ENCODE measurements at places on chromosomes 11 and 22.

- no peak for DNase-seq
Measured at GRCh38 chr11:83823461-83824025, 537.4 kb upstream of the CCDC90B start.

DNA sequence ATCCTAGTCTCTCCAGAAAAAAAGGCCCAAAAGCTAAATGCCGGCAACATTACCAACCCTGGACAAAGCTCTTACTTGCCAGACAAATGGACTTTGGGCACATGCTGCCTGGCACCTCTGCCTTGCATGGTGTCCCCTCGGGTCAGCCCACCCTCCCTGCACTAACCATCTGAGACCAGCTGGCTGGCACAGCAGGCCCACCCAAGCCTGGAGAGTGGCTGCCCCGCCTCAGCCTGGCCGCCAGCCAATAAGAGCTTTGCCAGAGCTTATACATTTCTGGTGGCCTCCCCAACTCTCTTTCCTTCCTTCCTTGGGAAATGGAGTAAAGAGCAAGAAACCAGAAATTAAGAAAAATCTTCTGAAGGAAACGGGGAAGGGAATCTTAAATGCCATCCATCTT, 24.5 kb downstream of the MCHR1 start:
- DNase-seq, result no peak

- DNase-seq, result no peak
Measured at GRCh38 chr11:74316772-74317505, 5.5 kb upstream of the P4HA3 start.

DNA sequence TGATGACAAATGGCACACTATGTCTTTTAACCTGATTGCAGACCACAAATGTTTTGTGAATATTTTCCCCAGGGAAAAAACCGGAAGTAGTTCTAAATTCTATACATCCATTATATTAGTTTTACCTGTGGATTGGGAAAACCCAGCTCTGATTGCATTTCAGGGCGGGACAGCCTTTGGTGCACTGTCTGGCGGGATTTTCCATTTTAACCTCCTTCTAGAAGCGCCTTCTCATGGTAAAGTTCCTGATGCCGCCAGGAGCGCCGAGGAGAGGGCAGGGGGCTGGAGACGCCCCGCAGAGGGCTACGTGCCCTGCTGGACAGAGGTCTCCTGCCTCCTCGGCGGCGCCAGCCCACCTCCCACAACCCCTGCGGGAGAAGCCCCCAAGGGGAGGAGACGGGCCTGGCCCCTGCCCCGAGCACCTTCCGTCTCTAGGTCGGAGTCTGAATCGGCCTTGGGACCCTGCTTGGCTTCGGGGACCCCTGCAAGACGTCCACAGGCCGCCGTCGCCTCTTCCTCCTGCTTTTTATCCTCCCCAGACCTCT, 1.2 kb upstream of the P2RX6 start:
- no peak for DNase-seq

GRCh38 chr11:17790453-17790852, 55.9 kb downstream of the KCNC1 start:
- no peak for DNase-seq

- no peak for DNase-seq
Measured at GRCh38 chr11:102580185-102580951, 44.8 kb downstream of the MMP20 start.

DNA sequence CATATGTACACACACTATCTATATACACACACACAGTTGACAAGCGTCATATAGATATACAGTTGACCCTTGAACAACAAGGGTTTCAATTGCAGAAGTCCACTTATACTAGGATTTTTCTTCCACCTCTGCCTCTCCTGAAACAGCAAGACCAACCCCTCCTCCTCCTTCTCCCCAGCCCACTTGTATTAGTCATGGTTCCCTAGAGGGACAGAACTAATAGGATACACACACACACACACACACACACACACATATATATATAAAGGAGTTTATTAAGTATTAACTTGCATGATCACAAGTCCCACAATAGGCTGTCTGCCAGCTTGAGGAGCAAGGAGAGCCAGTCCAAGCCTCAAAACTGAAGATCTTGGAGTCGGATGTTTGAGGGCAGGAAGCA, 92.9 kb downstream of the DHCR7 start:
- DNase-seq, result no peak

GRCh38 chr11:118892514-118892913, 8.8 kb downstream of the CXCR5 start:
- no peak for DNase-seq

GRCh38 chr22:30054067-30054763, 26.0 kb upstream of the HORMAD2 start:
- no peak for DNase-seq

DNA sequence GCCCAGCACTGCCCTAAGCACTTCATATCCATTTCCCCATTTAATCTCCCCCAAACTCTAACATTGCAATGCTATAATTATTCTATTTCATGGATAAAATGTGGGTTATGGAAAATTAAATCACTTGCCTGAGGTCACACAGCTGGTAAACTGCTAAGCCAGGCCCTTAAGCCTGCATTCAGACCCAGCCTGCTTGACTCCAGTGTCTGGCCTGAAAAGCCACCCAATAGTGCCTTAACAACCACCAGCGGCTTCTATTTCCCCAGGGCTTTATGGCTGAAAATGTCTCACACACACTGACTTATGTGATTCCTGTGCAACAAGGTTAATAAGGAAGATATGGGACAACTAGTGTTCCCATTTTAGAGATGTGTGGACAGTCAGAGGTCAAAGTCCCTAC, 178.5 kb upstream of the SNX19 start:
- DNase-seq, result no peak

GRCh38 chr11:111602865-111603610, 789 bp downstream of the SIK2 start:
- no peak for DNase-seq

DNA sequence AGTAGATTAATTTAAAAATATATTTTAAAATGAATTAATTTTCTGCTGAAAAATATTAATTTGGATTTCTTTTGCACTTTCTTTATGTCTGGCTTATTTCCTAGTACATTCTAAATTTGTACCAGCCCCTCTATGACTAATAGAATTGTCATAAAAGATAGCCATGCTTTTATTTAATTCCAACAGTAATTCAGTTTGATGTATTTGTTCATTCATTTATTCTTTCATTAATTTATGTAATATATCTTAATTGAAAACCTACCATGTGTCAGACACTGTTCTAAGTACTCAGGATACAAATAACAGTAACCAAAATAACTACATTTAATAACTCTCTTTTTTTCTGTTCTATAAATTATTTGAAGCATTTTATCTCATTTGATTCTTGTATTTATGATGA, 264.0 kb upstream of the CCDC179 start:
- no peak for DNase-seq

- no peak for DNase-seq
Measured at GRCh38 chr22:34973926-34974325, 92.0 kb upstream of the ISX start.

DNA sequence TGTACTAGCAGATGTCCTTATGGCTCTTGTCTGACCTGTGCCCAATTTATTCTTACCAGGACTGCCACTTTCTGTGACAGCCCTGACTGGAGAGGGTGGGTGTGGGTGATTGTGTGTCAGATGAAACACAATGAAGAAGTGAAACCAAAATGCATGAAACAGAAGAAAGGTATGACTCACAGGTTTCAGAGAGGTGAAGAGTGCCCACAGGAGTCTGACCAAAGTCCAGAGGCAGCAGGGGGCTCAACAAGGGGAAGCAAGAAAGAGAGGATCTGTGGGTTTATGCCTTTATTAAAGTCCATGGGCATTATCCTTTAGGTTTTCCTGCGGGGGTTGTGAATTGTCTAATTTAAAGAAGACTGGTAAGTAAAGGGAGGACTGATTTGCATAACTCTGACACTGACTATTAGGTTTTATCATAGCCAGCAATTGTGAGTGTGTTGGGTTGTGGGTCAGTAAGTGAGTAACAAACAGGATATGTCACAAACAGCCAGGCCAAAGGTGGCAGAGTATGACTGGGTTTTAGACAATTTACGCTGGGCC, 3.9 kb upstream of the OR4C6 start:
- DNase-seq, result no peak

DNA sequence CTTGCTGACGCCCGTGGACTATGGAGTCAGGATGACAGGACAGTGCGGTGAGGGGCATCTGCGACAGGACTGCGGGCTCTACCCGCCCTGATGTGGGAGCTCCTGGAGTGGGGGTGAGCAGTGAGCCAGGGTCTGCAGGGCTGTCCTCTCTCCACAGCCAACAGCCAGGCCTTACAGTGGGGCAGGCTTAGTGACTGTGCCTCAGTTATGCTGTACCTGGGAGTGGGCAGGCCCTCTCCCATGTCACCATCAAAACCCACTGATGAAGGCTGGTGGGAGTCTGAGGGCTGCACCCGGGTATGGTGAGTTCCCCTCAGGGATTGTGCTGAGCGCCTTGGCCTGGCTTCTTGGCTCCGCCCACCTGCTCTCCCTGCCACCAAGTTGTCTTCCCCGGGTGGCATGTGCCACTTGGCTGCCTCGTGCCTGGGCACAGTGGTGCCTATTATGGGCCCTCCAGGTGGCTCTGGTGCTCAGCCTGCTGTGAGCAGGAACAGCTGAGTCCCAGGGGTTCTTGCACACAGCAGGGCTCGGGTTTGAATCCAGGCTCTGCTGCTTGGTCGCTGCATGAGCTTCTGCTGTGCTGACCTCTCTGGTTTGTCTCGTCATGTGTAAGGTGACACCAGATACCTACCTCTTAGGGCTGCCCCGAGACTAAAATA, 4.1 kb upstream of the TRIOBP start:
- DNase-seq, result no peak

GRCh38 chr22:36162127-36163034, 1.8 kb upstream of the APOL3 start:
- DNase-seq, result no peak

DNA sequence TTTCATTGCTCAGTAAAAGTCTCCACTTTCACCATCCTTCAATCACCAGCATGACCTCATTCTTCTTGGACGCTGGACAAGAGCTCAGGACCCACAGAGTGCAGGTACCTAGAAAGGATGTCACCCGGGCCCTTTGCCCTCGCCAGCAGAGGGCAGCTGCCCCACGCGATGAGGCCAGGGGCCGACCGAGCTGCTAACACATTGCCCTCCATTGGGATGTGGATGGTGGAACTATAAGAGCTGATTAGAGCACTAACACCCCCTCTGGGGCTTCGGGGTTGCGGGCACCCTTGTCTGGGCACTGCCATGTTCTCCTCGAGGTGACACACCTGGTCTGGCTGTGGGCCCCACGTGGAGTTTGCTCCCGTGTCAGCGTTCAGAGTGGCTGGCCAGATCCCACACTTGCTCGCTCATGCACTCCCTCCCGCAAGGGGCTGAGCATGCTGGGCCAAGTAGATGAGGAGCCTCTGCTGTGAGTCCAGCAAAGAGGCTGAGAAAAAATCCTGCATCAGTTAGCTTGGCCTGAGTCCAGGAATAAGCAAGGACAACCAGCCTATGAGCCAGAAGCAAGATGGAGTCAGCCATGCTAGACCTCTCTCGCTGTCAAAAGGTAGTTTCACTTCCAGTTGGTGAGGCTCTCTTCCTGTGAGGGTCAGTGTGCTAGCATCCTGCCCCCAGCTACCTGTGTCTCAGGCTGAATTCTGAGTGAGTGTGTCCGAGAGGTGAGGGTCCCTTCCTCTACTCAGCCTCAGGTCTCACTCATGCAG, 9.8 kb downstream of the KRTAP5-6 start:
- DNase-seq, result no peak

DNA sequence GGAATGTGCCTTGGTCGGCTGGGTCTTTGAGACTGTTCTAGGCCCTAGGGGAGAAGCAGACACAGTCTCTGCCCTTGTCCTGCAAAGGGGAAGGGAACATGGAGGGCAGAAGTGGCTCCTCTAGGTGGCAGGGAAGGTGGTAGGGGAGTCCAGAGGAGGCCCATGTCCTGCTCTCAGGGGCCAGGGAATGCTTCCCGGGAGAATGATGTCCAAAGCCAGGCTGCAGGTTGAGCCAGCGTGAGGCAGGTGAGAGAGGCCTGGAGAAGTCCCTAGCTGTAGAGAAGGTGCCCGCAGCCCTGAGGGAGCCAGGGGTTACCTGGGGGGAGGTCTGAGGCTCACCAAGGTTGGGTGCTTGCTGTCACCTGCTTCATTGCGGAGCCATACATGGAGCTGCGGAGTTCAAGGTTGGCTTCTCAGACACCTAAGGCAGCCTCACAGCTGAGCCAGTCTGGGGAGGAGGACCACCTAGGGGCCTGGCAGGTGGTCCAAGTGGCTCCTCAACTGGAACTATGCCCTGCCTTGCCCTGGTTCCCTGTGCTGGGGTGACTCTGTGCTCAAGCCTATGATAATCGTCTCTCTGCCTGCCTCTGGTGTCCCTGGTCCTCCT, 46.1 kb downstream of the SMIM38 start:
- no peak for DNase-seq

DNA sequence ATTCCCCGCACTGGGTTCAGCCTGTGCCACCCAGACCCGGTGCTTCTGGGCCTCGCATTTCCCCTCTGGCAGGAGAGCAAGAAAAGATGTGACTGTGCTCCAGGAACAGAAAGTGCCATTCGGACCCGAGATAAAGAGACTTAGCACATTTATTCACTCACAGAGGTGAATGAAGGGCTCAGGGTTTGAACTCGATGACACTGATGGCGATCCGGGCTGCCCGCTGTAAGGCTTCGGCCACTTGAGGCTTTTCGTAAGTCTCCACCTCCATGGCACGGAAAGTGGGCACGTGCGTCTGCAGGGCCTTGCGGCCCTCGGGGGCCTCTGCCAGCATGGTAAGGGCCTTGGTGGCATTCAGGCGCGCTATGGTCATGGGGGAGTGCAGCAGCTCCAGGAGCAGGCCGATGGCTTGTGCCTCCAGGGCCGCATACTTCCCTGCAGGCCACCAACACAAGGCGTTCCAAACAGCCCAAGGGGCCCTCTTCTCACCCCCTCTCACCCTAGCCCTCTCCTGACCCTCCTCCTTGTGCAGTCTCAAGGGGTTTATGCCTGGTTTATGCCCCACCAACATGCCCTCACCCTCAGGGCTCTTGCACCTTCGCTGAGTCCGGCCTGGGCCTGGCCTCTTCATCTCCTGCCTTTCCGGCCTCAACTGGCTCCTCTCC, 10.9 kb upstream of the GNAZ start:
- no peak for DNase-seq

DNA sequence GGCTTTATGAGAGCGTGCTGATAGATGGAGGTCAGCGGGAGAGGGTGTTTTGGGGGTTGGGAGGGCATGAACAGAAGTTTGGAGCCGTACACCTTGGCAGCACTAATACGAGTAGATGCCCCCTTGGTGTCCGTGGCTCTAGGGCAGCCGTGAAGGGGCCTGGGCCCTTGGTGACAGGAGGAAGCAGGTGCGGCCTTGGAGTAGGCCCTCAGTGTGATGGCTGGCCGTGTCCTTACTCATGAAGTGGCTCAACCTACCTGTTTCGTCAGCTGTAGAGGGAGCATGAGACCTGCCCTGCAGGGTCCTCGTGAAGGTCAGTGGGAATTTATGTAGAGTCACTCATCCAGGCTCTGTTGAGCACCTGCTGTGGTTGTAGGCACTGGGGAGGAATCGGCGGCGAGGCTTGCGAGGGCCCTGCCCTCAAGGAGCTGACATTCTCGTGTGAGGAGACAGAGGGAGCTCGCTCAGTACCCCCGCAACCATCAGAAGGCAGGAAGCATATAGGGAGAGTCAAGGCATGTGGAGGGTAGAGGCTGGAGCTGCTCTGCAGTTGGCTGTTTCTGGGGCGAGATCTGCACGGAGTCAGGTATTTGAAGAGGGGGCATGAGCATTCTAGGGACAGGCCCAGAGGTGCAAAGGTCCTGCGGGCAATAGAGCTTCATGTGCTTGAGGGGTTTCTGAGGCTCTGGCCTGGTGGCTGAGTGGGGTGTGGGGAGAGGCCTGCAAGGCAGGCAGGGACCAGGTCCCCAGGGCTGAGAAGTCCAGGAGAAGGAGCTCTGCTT, 39.6 kb downstream of the TBC1D22A start:
- no peak for DNase-seq
